NCI-H1417 (cell line): ENCODE measurements at places on chromosomes 13 and 19.

GRCh38 chr19:4593409-4593851 is 33.9 kb upstream of the SEMA6B start:
- no peak for DNase-seq

DNA sequence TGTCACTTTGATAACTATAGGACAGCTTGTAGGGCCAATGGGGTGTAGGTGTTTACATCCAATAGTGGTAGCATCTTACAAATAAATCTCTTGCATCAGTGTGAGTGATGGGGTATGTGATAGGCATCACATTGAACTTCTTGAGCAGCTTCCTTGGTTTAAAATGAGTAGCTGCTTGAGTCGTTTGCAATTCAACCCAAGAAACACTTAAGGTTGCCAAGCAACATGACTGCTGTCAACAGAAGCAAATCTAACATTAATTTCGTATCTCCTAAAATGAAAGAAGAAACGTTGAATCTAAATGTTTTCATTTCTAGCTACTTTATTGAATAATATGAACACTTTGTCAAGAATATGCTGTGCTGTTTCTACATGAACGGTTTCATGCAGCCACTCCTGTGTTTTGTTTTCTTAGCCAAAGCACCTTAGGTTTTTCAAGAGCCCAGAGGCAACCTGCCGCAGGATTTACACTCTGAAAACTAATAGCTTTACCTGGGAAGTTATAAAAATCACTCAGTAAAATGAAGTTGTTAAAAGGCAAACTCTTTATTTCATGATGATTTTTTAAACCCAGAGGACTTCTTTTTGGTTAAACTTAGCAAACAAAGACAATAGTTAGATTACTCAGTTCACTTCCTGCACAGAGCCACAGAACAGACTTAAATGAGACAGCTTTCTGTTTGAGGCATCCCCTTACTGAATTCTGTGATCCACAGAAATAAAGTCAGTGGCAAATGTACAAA is 305.2 kb downstream of the MTUS2 start:
- peak; percentile 3 for DNase-seq

DNA sequence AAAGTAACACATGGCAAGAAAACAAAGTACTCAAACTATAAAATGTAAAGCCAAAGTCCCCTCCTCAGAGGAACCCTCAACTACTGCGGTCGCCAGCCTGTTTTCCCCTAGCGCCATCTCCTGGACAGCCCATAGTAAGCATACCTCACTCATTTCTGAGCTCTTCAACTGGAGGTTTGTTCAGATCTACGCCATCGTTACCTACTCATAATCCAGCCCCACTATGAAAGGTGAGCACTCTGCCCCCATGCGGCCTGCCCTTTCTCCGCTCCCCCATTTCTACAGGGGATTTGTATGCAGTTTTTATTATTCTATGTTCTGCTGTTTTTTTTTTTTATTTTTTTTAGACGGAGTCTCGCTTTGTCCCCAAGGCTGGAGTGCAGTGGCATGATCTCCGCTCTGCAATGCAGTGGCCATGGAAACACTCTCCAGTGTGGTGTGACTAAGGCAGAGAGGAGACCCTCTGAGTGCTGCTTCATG is 26.2 kb downstream of the OPA3 start:
- DNase-seq = no peak

DNA sequence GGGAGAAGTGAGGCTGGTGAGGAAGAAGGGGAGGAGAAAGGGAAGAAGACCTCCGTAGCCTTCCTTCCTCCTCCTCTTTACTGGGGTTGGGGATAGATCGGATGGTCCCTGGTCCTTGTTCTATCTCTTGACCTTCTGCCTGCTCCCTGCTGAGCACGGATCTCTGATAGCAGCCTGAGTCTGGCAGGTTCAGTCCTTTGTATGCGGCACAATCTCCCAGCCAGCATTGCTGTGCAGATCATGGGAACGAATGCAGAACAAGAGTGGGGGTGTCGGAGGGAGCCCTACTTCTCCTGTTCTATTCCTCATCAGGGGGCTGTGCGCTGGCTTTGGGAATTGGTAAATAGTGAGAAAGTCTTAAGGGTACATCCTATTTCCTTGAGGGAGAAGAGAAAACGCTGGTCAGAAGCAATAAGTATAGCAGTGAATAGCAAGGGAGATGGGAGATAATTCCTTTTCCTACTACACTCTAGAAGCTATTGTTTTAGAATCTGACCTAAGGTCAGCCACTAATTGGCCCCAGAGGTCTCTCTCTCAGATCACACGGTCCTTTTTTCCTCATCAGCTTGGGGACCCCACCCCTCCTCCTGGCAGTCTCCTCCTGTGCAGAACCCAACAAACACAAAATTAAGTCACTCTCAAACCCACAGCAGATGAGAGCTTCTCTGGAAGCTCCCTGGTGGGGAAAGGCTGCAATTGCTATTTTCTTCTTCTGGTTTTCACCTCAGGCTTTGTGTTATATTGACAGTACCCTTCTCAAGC is 41.0 kb downstream of the KL start:
- DNase-seq = peak; percentile 24

DNA sequence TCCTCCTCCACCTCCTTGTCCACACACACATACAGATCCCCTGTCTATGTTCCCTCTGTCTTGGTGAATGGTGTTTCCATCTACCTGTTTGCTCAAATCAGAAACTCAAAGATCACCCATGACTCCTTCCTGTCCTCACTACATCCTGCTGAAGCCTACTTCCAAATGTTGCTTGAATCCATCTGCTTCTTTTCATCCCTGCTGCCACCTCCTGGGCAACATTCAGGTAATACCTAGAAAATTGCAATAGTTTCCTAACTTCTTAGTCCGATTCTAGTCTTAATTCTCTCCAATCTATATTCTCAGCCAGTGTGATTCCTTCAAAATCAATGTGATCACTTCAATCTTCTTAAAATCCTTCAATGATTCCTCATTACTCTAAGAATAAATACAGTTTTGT is 155.5 kb upstream of the STARD13 start:
- no peak for DNase-seq

DNA sequence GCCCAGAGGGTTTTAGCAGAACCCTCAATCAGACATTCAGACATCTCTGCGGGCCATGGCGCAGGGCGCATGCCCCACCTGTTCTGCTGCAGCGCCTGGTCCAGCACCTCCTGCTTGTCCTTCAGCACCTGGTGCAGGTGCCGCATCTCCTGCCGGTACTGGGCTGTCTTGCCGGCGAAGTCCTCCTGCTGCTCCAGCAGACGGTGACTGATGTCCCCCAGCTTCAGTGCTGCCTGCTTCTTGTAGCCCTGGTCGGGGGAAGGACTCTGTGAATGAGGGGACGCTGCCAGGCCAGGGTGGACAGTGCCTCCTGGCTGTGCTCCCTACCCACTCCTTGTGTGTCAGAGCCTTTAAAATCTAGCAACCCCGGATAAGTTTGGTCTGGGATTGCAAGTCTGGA is 12.2 kb upstream of the SLC7A9 start:
- no peak for DNase-seq

DNA sequence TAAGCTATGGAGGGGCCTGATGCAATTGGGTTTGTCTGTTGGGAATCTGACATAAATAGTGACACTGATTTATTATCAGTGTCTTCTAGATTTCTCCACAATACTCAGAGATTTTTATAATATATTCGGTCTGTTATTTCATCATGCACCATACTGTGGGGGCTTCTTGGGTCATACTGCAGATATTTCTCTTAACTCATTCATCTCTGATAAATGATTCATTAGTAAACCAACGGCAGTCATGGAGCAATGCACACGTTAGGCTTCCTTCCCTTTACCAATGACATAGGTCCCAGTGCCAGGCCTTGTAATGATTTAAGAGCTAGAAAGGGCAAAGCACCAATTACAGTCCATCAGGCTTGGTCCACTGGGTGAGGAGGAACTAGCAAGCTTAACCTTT is 53.6 kb downstream of the FAM216B start:
- DNase-seq = no peak

DNA sequence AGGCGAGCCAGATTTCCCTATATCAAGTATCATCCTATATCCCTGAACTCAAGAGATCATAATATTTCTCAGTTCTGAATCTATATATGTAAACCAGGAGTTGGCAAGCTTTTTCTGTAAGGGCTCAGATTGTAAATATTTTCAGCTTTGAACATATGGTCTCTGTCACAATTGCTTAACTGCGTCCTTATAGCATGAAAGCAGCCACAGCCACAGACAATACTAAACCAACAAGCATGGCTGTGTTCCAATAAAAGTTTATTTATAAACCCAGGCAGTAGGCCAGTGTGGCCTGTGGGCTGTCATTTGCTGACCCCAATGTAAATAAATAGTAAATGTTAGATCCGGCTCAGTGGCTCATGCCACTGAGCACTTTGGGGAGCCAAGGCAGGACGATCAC is 12.2 kb upstream of the MYH14 start:
- no peak for DNase-seq

- DNase-seq = no peak
Observed at GRCh38 chr13:20847296-20847695, 55.2 kb downstream of the XPO4 start.

DNA sequence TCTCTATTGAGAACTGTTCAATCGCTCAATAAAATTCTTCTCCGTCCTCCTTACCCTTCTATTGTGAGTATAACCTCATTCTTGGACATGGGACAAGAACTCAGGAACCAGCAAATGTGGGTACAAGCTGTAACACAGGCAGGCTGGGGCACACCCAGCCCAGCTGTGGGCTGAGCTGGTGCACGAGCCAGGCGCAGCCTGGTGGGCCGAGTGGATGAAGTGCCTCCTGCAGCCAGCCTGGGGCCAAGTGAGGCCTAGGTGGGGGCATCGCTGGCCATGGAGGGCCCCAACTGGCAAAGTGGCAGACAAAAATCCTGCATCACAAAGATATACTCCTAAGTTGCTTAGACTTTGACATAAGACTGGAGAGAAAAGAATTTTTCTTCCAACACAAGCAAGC is 57.9 kb upstream of the DIAPH3 start:
- no peak for DNase-seq

DNA sequence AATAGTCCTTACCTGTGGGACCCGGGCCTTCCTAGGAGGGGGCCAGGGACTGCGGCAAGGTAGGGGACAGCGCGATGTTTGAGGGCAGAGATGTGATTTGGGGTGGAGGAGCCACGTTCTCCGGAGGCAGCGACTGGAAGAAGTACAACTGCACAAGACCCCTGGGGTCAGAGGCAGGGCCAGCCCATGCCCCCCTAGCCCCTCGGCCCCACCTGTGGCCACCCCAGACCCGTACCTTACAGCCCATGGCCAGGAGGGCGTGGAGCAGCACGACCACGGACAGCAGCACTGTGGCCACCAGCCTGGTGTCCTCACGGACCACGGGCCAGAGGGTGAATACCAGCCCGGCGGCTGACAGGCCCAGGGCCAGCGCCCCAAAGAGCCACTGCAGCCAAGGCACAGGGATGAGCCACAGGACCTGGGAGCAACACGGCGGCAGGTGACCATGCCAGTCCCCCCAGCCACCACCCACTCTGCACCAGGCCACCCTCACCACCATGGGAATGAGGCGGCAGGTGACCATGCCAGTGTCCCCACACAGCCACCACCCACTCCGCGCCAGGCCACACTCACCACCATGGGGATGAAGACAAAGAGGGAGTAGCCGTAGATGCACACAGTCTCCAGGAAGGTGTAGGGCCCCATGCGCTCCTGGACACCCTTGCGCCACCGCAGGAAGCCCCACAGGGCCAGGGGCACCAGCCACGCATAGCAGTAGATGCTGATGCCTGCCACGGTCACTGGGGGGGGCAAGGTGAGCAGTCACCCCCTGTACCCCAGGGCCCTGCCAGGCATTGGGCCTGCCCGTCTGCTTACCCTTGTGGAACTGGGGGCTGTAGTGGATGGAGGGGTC is 5.0 kb downstream of the YIPF2 start:
- no peak for DNase-seq

DNA sequence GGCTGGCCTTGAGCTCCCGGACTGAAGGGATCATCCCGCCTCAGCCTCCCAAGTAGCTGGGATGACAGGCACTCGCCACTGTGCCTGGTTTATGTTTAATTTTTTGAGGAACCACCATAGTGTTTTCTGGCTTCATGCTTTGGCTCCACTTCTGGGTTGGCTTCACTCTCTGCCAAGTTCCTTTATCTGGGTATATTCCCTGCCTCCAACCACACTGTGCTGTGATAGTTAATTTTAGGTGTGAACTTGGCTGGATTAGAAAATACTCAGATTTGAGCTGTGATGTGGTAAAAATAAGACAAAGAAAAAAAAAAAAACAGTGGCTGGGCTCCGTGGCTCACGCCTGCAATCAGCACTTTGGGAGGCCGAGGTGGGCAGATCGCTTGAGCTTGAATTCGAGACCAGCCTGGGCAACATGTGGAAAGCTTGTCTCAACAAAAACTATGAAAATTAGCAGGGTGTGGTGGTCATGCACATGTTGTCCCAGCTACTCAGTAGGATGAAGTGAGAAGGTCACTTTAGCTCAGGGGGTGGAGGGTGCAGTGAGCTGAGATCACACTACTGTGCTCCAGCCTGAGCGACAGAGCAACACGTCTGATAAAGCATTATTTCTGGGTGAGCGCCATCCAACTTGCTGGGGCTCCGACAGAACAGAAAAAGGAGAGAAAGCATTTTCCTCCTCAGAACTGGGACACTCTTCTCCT is 7.5 kb upstream of the ILF3 start:
- no peak for DNase-seq

- DNase-seq = peak; percentile 5
Observed at GRCh38 chr13:38417727-38418126, 68.1 kb downstream of the UFM1 start.

DNA sequence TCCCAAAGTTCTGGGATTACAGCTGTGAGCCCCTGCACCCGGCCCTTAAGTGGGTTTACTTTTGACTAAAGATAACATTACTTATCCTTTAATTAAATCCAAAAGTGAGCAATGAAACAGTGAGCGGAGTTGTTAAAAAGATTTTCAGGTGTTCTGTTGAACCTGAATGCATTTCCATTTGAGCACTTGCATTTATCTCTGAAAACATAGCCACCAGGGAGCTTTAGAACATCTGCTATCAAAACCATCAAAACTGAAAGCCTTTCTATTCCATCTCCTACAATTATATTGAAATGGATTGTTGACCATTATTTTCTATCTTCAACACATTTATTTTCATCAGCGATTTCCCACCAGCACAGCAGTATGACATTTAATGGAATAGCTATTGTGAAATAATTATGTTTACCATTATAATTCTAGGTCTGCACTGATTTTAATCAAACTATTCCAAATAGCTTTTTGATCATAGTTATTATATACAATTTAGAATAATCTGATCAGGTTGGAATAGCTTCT is 269.0 kb downstream of the FGF14 start:
- no peak for DNase-seq

DNA sequence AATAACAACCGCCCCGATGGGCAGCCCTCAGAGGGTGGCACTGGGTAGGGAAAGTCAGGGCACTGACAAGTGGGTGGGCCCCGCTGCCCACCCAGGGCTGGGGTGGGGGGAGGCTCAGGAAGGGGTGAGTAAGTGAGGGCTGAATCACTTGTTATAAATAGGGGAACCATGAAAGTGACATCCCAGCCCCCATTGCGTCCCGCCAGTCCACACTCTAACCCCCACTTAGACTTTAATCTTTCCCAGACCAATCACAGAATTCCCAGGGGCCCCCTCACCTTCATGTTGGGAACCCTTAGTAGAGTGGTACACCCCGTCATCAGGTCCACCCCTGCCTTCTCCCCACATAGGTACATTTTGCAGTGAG is 37.0 kb upstream of the NANOS3 start:
- DNase-seq = no peak

GRCh38 chr13:43558939-43559338 is 227.8 kb downstream of the ENOX1 start:
- no peak for DNase-seq
